HFF-Myc (cell line): ENCODE measurements at places on chromosomes 16 and 17.

DNA sequence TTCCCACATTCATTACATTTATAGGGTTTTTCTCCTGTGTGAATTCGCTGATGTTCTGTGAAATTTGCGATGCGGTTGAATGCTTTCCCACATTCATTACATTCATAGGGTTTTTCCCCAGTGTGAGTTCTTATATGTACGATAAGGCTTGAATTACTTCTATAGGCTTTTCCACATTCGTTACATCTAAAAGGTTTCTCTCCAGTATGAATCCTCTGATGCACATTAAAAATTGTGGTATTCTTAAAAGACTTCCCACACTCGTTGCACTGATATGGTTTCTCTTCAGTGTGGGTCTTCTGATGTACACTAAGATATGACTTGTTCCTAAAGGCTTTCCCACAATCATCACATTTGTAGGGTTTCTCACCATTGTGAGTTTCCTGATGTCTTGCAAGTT is 30.4 kb downstream of the ZNF624 start:
- no peak for DNase-seq

DNA sequence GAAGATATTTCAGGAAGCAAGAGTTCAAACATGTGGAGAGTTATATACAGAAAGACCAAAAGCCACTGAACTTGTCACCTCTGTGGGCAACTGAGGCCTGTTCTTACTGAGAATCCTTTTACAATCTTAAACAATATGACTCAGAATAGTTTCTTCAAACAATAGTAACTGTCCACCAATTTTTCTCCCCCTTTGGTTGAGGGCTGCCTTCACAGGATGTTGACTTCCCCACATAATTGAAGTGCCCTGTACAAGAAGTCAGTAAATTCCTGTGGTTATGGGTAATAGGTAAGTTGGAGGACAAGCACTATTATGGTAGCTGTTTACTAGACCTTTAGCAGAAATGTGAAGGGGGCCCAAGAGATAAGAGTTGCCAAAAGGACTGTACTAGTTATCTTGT is 215.8 kb downstream of the CDH8 start:
- DNase-seq: no peak

- no peak for DNase-seq
These were observed 150.6 kb downstream of the RPTOR start for GRCh38 chr17:80694992-80695912.

DNA sequence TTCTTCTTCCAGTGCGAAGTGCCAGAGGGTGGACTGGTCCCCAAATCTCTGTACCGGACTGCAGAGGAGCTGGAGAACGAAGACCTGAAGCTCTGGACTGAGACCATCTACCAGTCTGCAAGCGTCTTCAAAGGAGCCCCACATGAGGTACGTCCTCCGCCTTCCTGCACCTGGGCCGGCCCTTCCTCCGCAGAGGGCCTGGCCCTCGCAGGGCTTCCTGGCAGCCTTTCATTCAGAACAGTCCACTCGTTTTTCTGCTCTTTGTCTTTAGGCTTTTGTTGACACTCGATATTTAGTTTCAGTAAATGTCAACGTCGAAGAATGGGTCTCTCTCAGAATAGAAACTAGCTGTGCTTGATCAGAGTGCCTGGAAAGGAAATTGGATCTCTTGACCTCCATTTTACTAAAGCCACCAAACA is 68.6 kb downstream of the SEC14L1 start:
- DNase-seq: no peak

DNA sequence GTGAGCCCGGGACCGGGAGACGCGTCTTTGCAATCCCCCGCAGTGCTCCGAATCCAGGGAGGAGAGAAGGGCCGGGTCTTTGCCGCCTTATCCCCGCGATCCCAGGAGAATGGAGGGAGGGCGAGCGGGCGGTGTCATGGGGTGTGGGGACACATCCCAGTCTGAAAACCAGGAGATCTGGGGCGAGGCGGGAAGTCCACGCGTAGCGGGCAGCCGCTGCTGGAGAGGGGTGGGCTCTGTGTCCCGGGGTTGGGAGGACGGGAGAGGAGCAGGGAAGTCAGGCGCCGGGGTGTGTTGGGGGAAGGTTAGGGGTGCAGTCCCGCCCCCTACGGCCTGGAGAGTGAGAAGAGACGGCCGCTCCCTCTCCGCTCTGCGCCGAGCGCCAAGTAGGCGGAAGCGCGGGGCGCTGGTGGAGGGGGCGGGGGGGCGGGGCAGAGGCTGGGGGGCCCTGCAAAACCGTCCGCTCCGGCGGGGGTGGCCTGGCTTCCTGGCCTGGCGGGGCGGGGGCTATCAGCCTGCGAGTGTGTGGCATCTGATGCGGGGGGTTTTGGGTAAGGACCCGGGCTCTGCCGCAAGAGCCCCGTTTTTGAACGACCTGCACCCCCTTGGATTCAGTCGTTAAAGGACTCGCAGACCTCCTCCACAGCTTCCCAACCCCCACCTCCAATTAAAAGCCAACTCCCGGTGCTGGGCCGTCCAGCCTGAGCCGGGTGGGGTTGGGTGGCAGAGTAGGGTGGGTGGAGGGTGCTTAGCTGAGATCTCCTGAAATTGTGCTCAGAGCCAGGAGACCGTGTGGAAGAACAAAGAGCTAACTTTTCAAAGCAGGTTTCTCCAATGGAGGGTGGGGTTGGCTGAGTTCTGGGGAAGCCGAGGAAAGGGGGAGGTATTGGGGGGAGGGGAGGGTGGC is 654 bp downstream of the LASP1 start:
- DNase-seq: no peak

GRCh38 chr16:50121721-50122445 is 31.2 kb upstream of the TENT4B start:
- no peak for DNase-seq

GRCh38 chr17:1420981-1421380 is 21.0 kb upstream of the YWHAE start:
- DNase-seq: no peak

- no peak for DNase-seq
These were observed 72.7 kb downstream of the CYLD start for GRCh38 chr16:50814541-50814940.

DNA sequence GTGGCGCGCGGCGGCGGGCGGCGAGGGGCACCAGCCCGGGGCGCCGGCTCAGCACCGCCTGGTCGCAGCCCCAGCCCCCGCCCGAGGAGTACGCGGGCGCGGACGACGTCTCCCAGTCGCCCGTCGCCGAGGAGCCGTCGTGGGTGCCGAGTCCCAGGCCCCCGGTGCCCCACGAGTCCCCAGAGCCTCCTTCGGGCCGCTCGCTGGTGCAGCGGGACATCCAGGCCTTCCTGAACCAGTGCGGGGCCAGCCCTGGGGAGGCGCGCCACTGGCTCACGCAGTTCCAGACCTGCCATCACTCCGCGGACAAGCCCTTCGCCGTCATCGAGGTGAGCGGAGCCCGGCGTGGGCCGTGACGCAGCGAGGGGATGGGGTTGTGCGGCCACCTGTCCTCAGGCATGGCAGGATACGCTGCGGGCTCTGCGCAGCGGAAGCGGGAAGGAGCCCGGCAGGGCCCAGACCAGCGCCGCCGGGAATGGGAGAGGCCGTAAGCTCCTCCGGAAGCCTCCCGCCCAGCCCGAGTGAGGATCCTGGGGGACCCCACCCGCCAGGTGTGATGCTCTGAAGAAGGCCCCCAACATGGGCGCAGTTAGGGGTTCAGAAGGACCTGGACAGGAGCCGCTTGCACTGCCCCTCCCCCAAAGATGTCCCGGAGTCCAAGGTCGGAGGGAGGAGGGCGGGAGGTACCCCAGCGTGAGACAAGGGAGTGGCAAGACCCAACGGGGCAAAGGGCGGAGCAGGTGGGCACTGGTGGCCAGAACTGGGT is 522 bp downstream of the NAGS start:
- DNase-seq: no peak

DNA sequence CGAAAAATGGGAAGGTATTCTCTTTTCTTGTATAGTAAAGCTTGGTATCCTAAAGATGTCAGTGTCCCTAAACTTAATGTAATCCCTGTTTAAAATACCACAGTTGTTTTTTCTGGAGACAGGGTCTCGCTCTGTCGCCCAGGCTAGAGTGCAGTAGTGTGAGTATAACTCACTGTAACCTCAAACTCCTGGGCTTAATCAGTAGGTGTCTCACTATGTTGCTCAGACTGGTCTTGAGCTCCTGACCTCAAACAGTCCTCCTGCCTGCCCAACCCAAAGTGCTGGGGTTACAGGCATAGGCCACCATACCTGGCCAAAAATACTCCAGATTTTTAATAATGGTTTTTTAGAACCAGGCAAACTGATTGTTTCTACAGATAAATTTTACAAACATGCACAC is 8.2 kb downstream of the DCAF7 start:
- DNase-seq: no peak

- DNase-seq: no peak
These were observed 6.5 kb downstream of the CRK start for GRCh38 chr17:1449412-1449967.

DNA sequence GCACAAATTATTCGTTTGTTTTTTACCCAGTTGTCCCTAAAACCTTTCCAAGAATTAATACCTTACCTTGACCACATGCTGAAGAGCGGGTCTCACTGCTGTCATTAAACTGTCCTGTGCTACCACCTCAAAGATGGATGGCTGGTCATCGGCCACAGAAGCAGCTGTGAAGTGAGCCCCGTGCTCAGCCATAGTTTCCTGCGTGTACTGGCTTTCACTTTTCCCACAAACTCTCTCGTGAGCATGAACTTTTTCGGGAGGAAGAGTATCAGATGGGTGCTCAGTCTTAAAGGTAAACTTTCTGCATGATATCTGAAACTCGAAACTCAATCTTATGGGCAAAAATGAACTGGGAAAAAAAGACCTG is 558 bp downstream of the PEX12 start:
- DNase-seq: no peak

DNA sequence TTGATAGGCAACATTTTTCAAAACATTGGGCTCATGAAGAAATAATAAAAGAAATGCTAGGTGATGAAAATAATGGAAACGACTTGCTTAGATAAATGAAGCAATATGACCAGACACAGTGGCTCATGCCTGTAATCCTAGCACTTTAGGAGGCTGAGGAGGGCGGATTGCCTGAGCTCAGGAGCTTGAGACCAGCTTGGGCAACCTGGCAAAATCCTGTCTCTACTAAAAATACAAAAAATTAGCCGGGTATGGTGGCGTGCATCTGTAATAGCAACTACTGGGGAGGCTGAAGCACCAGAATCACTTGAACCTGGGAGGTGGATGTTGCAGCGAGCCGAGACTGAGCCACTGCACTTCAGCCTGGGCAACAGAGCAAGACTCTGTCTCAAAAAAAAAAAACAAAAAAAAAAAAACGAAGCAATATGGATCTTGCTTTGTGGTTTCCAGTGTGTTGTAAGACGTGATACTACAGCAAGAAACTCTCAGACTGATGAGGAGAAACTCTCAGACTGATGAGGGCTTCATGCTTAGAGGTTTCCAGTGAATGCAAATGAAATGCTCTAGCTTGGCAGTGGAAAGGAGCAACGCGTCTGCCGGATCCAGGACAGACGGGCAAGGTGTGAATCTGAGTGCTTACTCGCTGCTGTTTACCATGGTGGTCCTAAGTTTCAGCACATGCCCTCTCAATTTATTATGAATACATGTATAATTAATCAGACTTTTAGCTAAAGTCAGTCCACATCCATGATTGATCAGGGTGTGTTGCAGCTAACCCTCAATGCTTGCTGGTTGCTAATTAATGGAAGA is 11.5 kb upstream of the IGF2BP1 start:
- no peak for DNase-seq

- DNase-seq: no peak
These were observed at the start of gene B3GNT9 for GRCh38 chr16:67150833-67151396. Gene B3GNT9 (minus strand): TSS chr16:67150998. CDS start chr16:67150485, 513 bp downstream.

- no peak for DNase-seq
These were observed 1.1 kb upstream of the USP32 start for GRCh38 chr17:60392845-60393702.

- peak; percentile 40 for DNase-seq
These were observed 3.6 kb downstream of the CBX8 start for GRCh38 chr17:79792984-79793923.

DNA sequence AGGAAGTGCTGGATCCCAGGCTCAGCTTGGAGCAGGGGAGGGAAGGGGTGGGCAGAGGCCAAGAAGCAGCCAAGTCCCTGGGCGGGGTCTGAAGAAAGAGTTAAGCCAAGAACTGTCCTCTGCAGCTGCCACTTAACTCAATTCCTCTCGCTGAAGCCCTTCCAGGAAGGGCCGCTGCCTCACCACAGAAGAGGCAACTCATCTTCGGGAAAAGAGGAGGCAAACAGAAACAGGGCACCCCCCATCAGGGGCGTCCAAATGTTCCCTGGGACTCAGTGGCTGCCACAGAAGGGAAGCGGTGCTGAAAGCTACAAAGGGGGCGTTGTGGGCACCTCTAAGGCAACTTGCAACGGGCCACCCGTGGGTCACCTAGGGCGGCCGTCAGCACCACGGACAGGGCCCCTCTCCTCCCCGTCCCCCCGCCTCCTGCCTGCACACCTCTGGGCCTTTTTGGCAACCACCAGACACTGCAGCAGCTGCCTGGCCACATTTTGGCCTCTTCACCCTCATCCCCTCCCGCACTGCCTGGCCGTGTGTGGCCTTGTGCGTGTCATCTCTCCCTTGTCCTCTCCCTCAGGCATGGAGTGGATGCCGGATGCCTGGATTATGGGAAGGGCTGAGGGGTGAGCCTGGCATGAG is 2.5 kb downstream of the TLCD3B start:
- DNase-seq: no peak

GRCh38 chr17:58757162-58757613 is 1.5 kb downstream of the PPM1E start:
- no peak for DNase-seq

DNA sequence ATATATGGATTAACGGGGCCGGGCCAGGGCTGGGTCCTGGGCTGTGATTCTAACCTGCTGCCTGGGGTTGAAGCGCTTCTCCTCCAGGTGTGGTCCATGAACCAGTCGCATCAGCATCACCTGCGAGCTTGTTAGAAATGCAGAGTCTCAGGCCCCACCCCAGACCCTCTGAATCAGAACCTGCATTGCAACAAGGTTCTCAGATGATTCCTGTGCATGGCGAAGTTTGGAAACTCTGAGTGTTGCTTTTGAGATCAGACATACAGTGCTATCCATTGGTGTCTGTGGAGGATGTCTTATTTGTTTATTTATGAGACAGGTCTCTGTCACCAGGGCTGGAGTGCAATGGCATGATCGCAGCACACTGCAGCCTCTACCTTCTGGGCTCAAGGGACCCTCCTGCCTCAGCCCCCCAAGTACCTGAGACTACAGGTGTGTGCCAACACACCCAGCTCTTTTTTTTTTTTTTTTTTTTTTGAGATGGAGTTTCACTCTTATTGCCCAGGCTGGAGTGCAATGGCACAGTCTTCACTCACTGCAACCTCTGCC is 99.8 kb downstream of the PITPNC1 start:
- no peak for DNase-seq

DNA sequence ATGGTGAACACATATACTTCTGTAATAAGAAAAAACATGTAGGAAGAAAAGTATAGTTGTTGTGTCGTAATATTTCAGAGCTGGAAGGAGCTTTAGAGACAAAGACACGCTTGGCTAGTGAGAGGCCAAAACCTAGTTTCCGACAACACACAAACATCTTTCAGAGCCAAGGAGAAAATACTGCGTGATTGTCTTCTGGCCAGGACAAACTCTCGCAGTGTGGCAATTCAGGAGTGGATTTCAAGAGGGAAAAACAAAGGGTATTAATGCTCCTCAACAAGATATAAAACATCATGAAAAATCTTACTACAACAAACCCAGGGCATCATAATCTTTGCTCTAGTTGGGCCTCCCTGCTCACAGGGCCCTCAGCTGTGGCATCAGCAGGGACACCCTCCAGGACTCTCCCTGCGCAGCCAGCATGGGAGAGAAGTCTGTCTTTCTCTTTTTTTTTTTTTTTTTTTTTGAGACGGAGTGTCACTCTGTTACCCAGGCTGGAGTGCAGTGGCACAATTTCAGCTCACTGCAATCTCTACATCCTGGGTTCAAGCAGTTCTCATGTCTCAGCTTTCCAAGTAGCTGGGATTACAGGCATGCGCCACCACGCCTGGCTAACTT is 66.4 kb downstream of the CYB5B start:
- no peak for DNase-seq

GRCh38 chr16:62036101-62036801 is at the start of gene CDH8:
Gene CDH8 (minus strand): TSS chr16:62036438. CDS start chr16:62021403, 15,035 bp downstream.
- DNase-seq: no peak
